NCI-H460 (cell line): ENCODE measurements at places on chromosomes 16 and 17.
A peak's percentile ranks its signal among the peaks of the same experiment; 100 is the strongest.

- no peak for DNase-seq
Measured at GRCh38 chr16:51150888-51151320, at the start of gene SALL1. SALL1 (minus strand) TSS chr16:51151270; CDS start chr16:51151241, 29 bp downstream.

DNA sequence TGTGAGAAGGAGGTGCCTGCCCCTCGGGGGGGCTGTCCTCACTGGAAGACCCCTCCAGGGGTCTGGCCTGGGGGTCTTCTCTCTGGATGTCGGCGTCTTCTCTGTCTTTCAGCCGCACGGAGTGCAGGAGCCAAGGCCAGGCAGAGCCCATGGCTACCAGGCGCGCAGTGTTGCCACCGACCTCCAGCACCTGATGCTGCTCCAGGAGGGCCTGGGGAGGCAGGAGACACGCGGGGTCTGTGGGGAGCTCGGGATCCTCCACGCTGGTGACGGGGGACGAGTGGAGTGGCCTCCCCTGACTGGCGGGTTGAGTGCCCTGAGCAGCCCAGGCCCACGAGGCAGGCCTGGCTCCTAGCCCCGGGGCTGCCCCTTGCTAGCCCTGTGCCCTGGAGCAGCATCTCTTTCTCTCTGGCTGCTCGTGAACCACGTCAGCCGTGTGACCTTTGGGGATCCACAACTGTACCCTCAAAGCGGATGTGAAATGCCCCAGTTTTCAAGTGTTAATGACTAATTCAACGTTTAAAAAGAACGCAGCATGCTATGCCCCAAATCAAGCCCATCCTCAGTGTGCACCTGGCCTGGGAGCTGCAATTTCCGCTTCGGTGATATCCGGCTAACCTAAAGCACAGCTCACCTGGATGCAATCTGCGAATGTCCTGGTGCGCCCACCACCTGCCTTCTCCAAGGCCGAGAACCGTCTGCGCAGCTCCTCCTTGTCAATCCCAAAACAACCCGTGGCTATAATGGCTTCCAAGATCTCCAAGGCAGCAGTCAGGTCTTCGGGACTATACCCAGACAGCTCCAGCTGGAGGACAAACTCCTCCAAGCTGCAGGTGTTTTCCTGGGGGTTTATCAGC lies 62.9 kb downstream of the IL21R start:
- no peak for DNase-seq

GRCh38 chr16:81715358-81716196 lies 63.5 kb upstream of the PLCG2 start:
- no peak for DNase-seq

DNA sequence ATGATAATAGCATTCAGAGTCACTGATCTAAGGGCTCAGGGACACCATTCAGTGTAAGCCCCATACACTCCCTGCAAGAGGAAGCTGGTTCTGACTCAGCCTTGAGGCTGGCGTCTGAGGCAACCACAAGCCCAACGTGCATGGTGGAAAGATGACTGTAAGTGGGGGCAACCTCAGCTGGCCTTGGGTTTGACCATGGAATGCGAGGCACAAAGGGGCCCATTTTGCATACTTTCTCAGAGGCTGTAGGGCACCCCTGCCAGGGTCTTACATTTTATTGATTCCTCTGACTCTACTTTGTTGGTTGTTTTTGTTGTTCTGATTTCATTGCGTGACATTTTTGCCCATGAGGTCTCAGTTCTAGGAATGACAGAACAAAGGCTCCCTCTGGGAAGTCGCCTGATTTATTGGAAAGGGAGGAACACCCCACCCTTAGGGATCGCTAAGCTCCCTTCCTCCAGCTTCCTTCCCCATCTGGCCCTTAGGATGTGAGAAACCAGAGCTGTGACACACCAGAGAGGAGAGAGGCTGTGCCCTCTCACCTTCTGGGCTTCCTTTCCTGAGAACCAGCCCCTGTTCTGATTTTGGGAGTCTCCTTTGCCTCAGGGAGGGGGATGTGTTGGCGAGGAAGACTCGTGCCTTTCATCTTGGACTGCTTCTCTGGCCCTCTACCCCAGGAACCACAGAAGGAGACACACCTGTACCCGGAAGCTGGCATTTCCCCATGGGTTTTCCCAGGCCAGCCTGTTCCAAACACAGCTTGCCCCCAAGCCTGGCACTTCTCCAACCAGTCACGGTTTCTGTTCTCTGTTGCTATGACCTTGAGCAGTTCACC lies 5.6 kb upstream of the CIITA start:
- DNase-seq = no peak

DNA sequence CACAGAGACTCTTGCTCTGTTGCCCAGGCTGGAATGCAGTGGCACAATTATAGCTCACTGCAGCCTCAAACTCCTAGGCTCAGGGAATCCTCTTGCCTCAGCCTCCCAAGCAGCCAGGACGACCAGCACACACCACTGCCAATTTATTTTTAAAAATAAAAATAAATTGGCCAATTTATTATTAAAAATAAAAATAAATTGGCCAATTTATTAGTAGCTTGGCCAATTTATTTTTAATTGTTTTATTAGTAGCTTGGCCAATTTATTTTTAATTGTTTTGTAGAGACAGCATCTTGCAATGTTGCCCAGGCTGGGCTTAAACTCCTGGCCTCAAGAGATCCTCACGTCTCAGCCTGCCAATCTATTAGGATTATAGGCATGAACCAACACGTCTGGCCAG lies 184.3 kb downstream of the FTO start:
- DNase-seq = no peak

- no peak for DNase-seq
Measured at GRCh38 chr16:8178271-8178670, 412.0 kb downstream of the TMEM114 start.

GRCh38 chr17:83117583-83117982 lies 38.2 kb downstream of the METRNL start:
- DNase-seq = no peak

- no peak for DNase-seq
Measured at GRCh38 chr17:31254654-31255053, 42.4 kb downstream of the OMG start.

- no peak for DNase-seq
Measured at GRCh38 chr16:66193543-66194229, 172.8 kb upstream of the CDH5 start.

- DNase-seq = no peak
Measured at GRCh38 chr17:56926704-56927103, 12.9 kb upstream of the TRIM25 start.

GRCh38 chr17:81870131-81870980 lies 781 bp downstream of the ARHGDIA start:
- DNase-seq = no peak

DNA sequence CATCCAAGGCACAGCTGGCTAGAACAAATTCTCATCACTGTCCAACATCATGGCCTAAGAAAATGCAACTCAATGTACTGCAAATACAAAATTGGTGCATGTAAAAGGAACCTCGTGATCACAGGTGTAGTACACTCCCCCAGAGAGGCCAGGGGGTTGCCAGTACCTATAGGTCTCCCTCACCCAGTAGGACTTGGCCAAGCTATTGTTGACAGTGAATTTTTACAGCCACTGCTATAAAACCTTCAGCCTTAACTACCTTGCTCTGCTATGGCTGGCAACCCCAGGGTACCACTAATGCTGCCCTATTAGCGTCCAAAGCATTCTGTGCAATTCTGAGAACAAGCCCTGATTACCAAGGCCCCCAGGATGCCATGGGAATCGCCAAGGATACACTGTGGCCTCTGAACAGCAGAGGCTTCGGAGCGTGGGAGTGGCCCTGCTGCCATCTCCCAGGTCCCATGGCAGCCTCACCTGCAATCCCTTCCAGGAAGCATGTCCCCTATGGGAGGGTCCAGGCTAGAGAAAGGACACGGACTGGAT lies 67.6 kb downstream of the SDK2 start:
- no peak for DNase-seq

- DNase-seq = peak; percentile 79
Measured at GRCh38 chr16:48385253-48386150, at the start of gene SIAH1. SIAH1 (minus strand) TSS chr16:48385413; CDS start chr16:48362428, 22,985 bp downstream.

DNA sequence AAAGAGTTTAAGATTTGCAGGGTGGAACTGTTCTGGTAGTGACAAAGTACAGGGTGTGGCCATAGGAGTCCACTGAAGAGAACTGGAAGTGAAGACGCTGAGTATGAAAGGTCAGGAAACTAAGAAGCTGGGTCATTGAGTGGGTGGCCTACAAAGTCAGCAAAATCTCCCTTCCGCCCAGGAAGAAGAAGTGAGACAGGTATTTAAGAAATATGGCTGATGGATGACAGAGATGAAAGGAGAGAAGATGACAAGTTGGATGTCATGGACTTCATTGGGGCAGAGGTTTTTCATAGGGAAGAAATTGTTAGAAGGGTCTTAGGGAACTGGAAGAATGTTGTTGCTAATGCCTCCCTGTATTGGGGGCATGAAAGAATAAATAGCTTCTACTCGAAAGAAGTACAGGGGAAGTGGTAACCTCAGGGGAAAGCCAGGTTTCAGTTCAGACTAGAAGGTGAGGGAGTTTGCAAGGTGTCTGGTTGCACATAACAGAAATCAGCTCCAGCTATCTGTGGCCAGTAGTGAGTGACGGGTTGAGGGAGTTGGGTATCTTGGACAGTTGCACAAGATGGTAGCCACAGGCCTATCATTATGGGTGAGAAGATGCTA lies 33.6 kb upstream of the MED13 start:
- no peak for DNase-seq

- DNase-seq = no peak
Measured at GRCh38 chr16:7422036-7422888, 89.6 kb downstream of the RBFOX1 start.

DNA sequence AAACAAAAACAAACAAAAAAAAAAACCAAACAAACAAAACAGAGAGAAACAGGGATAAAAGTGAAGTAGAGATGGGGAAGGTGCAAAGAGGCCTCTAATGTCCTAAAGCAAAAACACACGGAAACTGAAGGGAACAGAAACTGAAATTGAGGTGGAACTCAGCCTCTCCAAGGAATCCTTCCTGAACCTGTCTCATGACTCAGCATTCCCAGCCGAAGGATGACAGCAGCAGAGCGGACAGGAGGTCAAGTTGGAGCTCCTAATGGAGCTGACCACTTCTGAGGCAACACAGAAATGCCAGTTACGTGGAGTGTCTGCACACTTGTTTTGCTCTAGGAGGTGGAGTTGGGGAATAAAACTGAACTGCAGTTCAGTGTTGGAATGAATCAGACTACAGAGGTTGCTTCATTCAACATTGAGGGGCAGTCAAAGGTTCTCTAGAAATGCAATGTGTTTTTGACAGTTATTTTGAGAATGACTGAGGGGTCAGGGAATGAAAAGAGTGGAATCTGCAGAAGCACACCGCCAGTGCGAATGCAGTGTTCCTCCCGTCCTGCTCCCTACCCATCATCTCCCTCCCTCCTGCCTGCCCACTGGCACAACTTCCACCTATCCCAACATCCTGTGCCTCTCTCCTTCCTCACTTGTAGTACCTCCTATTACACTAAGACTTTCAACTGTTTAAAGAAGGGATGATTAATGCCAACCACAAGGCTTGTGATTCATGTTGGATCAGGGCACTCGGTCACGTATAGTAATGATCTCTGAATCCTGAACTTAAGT lies 6.3 kb downstream of the UBE2O start:
- DNase-seq = peak; percentile 73

DNA sequence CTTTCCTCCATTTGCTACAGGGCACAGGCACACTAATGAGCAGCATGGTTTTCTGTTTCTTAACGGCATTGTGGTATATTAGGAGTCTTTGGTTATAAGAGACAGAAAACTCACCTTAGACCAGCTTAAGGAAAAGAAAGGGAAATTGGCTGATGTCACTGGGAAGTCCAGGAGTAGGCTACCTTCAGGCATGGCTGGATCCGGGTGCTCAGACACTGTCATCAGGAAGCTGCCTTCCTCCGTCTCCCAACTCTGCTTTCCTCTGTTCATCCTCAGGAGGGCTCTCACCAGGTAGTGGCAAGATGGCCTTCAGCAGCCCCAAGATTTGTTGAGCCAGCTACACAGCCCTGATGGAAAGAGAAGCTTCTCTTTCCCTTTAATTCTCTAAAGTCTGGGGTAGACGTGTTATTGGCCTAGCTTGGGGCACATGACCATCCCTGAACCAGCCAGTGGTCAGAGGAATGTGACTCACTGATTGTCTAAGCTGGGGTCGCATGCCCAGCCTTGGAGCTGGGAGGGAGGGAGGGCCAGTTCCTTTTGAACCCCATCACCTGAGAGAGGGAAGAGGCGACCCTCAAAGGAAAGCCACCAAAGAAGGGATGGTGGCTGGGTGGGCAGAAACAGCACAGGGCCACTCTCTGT lies 117.4 kb downstream of the CLEC16A start:
- no peak for DNase-seq

GRCh38 chr16:11394593-11394960 lies 49.3 kb downstream of the RMI2 start:
- DNase-seq = no peak

GRCh38 chr17:52606098-52606497 lies 447.6 kb upstream of the CA10 start:
- no peak for DNase-seq

DNA sequence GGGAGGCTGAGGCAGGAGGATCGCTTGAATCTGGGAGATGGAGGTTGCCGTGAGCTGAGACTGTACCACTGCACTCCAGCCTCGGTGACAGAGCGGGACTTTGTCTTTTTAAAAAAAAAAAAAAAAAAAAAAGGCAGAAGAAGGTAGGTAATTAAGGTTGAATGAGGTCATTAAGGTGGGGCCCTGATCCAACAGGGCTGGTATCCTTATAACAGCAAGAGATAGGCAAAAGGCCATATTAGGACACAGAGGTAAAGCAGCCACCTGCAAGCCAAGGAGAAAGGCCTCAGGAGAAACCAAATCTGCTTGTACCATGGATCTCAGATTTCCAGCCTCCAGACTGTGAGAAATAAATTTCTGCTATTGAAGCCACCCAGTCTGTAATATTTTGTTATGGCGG lies 60.3 kb downstream of the SPAG9 start:
- DNase-seq = no peak

DNA sequence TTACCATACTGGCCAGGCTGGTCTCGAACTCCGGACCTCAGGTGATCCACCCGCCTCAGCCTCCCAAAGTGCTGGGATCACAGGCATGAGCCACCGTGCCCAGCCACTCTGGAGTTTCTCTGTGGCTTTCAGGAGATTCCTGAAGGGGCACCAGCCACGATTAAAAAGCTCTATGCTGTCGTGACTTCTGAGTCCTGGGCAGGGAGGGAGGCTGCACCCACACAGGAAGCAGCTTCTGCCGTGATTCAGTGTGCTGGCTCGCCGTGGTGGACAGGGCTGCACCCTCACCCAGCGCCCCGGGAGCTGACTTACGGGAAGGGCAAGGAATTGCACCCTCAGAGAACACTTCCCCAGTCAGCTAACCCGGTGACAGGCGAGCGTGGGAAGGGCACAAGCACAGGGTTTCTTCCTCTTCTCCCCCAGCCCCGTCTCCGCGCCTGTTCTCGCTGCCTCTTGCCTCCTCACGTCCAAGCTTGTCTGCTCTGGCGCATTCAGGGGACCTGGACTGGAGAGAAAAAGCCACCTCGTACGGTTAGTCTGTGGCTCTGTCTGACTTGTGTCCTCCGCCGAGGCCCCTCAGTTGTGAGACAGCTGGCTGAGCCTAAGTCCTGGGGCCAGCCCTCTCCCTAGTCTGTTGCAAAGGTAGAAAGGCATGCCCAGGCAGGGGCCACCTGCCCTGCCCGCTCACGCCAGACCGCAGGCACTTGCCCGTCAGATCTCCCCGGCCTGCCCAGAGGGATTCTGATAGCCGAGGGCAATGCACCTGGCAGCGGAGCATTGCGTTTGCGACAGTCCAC lies 145.0 kb downstream of the SEC14L1 start:
- peak; percentile 82 for DNase-seq
